ENCODE measurements at places on chromosomes 4 and X.

- no peak for DNase-seq
Measured at GRCh38 chr4:184397516-184398163, 76.7 kb downstream of the IRF2 start.

DNA sequence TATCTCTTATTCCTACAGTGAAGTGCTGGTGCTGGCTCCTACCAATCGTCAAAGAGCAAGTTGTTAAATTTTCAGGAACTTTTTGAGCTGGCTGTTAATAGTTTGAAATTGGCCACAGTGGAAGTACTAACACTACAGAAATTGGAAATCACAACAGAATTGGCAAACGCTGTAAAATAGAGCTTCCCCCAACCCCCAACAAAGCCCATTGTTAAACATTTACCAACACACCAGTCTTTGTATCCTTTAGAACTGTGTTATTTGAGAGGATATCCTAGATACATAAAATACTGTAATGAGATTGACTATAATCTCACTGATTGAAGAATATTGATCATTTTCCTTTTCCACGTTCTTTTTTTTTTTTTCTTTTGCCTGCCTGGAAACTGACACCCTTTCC, 37.4 kb downstream of the FAM241A start:
- DNase-seq = no peak

DNA sequence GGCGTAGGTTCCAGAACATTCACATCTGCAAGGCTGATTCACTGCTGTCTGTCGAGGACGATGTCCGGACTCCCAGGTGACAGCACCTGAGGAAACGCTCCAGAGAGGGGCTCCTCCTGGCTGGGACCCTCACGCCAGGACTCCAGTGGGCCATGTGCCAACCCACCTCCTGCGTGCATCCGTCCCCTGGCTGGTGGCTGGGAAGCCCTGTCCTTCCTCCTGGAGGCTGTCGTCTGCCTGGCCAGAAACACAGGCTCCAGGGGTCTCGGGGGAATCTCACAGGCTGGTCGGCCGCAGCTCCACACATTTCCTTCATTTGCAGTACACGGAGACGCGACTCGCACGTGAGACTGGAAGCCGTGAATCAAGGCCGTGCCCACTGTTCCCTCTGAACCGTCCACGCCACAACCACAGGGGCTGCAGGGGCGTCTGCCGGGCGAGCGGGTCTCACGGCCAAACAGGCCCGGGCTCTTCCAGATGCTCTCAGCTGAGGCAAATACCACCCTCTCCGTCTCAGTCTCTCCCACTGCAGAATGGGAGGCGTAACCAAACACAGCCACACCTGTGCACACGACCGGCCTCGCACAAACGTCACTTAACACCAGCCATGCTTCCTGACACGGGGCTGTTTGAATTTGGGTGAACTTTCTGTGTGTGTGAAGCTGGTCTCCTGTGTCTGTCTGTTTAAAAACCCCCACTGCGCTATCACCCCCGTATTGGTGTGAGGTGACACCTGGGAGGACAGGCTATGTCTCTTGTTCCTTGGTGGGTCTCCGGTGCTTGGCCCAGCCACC, 38.7 kb upstream of the MXD4 start:
- DNase-seq = no peak

DNA sequence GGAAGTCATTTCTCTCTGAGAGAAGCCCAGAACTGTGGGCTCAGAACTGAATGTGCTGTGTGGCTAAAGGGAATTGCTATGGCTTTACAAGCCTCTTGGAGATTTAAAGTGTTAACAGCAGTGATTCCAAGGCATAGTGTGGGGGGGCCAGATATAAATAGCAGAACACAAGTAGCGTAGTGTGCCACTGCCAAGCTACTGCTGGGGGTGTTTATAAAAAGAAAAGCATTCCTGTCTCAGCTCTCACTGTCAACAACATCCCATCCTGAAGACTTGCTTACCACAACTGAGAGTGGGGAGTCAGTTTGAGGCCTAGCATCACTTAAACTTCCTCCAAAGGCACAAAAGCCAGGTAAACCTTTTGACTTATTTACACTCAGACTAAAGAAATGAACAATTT, at the start of gene ART3:
TSS of gene ART3 (plus strand) at position 242 of the 400 bp plus-strand sequence. CDS start 1,181 bp downstream, outside the sequence.
- no peak for DNase-seq

GRCh38 chr4:21374641-21375368, 573.8 kb downstream of the KCNIP4 start:
- no peak for DNase-seq

DNA sequence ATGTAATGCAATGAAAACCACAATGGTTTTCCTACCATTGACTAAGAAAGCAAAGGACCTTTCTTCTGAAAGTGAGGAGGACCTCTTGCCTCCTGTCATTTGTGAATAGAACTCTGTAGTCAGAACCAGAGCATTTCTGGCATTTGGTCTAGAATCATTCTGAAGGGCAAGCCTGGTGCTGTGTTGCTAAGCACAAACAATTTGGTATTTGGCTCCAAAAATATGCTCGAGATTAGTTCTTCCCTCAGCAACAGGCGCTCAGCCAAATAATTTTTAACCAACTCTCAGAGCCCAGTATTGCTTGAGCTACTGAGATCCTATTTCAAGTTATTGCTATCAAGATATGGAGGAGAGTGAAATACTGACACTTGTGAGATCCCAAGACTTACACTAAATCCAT, 71.0 kb downstream of the SNCA start:
- DNase-seq = no peak

DNA sequence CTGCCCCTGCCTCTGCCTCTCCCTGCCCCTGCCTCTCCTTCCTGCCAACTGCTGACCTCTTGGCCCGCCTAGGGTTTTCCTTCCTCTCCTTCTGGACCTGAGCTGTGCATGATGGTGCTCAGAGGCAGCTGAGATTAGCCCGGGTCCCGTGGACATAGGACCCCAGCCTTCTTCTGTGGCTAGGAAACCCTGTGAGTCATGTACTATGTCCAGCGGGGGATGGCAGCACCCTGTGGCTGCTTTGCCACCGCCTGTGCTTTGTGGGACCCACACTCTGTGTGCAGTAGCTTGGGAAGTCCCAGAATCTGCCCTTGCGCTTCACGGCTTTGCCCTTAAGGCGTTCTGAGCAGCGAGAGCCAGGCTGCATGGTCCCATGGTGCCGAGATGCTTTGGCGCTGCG, 105.5 kb upstream of the PSAPL1 start:
- no peak for DNase-seq

DNA sequence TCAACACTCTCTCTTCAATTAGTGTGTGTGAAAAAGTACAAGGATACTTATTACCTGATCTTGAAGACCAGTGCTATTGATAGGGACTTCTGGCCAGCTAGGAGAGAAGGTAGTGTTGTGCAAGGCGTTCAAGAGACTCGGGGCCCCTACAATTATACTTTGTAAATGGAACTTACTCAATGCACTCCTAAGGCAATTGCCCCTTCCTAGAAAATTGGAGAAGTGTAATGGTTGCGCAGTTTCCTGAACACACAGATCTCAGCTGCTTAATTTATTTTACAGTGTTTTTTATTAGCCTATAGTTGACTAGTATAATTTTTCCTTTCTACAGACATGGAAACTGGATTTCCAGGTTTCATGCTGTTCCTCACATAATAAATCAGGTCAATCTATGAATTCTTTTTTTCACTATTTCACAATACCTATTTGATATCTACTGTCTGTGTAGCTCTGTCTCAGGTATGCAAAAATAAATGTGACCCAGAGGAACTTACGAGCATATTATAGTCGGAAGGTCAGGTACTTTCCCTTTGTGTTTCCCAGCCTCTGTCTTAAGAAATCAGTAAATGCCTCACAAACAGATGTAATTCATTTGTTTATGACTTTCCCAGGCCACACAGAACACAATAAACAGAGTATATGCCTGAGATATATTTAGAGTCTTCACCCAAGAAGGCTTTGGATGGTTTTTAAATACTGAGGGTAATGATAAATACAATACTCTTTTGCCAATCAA, 89.1 kb upstream of the TET2 start:
- DNase-seq = no peak

DNA sequence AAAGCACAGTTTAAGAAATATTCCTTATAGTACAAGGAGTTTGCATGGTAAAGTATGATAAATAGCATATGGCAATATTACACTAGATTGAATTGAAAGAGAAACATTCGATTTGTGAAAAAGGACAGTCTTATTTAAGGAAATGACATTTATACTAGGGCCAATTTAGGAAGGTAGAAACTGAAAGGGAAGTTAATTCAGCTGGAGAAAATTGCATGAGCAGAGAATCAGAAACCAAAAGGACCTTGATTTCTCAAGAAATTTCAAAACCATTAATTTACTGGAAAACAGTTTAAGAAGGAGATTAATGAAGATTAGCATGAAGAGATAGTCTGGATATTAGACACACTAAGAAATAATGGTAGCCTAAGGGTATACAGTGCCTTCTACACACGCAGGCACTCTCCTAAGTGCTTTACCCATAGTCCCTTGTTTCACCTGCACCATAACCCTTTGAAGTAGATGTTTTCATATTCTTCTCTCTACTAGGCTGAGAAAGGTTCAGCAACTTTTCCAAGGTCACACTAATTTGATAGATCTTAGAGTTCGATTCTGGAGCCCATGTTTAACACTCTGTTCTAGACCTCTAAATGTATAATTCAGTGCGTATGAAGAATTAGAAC, 259.1 kb upstream of the SLIT2 start:
- no peak for DNase-seq

GRCh38 chrX:124540474-124540873, 194.1 kb downstream of the SH2D1A start:
- no peak for DNase-seq

GRCh38 chr4:127212701-127213100, 420.1 kb upstream of the INTU start:
- DNase-seq = no peak

- DNase-seq = no peak
Measured at GRCh38 chr4:1116838-1117237, 3.5 kb upstream of the RNF212 start.

DNA sequence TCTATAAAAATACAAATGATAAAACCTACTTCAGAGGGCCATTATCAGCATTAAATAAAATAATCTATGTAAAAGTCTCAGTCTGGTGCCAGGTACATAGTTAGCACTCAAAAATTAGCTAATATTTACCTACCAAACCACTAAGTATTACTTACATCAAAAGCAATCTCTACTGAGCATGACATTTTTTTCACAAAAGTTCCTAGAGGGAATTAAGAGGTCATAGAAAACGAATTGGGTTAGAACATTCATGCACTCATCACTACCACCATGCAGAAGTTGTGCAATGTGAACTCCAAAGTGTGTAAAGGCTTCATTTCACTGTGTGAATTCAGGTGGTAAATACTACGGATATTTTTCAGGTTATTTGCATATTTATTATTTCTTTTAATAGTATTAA, 209.5 kb upstream of the FGF13 start:
- DNase-seq = no peak

- no peak for DNase-seq
Measured at GRCh38 chr4:8332038-8332857, 62.7 kb downstream of the HTRA3 start.

GRCh38 chr4:176794151-176794550, 1.4 kb upstream of the VEGFC start:
- DNase-seq = no peak

- DNase-seq = no peak
Measured at GRCh38 chr4:117784266-117784665, 250.0 kb upstream of the NDST3 start.

DNA sequence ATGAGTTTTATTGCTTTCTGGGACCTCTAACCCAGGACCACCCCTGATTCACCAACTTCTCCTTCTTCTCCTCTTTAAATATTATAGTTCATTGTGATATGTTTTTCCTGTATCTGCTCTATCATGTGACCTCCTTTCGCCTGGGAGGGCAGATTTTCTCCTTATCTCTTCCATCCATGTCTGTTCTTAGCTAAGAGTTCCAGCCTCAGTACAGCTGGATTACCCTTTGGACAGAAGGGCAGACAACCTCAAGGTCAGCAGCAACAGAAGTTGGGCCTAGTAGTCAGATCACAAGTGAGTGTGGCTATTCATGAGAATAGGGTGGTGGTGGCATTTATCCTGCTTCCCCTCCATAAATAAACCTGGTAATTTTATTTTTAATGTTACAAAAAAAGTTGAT, 5.7 kb upstream of the XK start:
- no peak for DNase-seq

- no peak for DNase-seq
Measured at GRCh38 chr4:177401658-177402273, 40.5 kb downstream of the AGA start.

DNA sequence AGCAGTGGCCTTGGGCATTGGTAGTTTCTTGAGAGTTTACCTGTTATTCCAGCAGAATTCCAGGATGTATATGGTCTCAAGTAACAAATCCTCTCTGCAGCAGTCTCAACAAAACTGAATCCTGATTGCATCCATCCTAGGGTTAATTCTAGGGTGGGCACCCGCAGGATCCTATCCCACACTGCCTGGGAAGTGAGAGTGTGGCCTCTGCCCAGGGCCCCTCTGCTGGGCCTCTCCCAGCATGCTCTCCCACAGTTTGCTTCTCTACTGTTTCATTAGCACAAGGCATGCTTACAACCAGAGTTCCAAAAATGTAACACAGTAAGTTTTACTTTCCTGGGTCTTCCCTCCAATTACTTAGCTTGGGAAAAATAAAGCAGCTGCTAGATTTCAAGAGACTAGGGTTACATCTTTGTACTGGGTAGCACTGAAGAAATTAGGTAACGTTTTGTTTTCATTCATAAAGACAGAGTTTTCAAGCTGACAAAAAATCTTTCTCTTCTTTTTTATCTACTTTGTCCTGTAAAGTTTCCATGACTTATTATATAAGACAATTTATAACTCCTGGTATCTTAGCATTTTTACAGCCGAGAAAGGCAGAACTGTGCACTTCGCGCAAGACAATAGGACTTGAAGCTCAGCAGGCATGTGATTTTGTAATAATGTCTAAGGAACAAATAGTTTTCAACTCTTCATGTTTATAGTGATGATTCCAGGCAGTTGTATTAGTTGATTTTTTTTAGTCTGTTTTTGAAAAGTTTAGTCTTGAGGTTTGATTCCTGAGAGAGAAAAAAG, 131.2 kb upstream of the PCDH18 start:
- DNase-seq = no peak

DNA sequence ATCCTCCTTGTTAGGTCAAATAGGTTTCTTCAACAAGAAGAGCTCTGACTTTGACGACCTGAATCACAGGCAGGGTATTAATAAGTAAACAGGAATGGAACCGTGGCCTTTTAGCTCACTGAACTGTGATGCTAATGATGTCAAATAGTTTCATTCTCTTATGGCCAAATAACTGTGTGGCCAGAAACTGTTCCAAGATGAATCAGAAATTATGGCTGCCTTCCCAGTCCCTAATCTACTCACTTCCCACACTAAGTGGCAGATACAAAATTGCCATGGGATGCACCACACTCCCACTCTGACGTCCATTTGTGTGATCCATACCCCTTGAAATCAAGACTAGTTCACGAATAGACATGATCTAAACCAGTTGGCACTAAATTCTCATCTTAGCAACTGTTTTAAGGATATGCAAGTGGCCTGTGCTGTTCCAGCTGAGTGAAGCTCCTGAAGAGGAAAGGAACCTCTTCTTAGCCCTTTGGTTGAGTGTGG, 455.4 kb downstream of the IL15 start:
- DNase-seq = no peak

All from Caco-2 (cell line).